ENCODE measurements at places on chromosomes 5 and 9. TPM values are rescaled to one million over a fixed set of nuclear protein-coding genes. Genes with fewer than 3 reads are reported as not detected.

The RHOBTB3 gene
- 3.6 TPM for total RNA-seq

- ATAC-seq = peak; percentile 67
Measured at GRCh38 chr5:172569861-172570558, 71.1 kb upstream of the NEURL1B start.

DNA sequence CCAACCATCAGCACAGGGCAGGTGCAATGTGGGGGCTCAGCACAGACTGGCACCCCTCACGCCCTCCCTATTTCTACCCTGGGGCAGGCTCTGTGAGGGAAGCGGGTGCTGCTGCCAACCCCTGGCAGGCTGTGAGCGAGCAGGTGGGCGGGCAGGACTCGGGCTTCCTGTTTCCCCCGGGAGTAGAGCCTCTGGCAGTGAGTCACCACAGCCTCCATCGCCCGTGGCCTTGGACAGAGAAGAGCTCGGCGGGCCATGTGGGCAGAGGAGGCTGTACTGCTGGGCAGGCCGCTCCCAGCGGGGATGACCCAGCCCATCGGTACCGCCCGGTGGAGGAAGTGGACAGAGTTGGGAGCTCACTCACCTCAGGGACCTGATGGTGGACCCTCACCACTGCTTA is 16.6 kb downstream of the KCNT1 start:
- ATAC-seq = peak; percentile 15

DNA sequence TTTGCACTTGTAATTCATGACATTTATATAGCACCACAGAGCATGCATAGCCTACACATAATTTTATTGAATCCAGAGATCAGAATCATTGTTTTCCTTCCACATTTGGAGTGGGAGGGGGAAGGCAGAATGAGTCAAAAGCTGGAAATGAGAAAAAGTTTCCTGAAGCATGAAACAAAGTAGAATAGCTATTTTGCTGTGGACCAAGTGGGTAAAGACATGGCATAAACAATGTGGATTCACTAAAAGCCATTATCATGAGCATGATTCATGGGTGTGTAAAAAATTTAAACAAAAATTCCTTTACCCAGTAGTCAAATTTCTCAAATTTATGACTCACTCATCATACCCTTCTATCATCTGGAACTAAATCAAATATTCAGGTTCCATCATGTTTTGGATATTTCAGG is 97.9 kb downstream of the YIPF5 start:
- no peak for ATAC-seq

DNA sequence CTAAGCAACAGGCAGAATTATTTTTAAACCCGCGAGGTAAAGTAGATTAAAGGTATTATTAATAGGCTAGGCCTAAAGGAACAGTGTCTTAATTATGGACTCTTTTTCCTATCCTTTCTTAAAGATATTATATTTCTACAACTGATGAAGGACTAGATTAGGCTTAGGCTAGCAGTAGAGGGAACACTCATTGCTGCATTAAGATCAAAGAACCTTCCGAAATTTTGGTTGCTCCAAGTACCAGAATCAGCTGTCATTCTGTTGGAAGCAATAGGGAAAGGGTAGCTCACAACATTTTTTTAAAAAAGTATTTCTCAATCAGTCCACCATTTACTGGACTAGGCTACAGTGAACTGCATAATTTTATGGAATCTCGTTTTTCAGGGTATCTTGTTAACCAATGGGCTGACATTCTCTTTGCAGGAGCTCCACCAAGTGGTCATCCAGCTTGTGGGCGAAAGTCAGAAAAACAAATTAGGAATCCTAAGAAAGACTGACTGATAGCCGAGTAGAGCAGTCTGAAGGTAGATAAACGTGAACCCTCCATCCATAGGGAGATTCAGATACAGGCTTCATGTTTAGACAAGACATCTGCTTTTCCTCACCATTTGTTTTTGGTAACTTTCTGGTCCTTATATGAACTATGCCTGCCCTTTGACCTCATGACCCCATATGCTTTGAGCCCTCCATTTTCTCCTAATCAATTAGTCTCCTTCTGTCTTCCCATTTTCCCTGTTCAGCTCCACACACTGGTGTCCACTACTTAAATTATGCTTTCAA is 103.6 kb upstream of the CHD1 start:
- ATAC-seq = peak; percentile 66

- peak; percentile 11 for ATAC-seq
Measured at GRCh38 chr9:129617167-129617566, 3.7 kb downstream of the C9orf50 start.
